ENCODE measurements at places on chromosomes 3 and 15.
A peak's percentile ranks its signal among the peaks of the same experiment; 100 is the strongest.

DNA sequence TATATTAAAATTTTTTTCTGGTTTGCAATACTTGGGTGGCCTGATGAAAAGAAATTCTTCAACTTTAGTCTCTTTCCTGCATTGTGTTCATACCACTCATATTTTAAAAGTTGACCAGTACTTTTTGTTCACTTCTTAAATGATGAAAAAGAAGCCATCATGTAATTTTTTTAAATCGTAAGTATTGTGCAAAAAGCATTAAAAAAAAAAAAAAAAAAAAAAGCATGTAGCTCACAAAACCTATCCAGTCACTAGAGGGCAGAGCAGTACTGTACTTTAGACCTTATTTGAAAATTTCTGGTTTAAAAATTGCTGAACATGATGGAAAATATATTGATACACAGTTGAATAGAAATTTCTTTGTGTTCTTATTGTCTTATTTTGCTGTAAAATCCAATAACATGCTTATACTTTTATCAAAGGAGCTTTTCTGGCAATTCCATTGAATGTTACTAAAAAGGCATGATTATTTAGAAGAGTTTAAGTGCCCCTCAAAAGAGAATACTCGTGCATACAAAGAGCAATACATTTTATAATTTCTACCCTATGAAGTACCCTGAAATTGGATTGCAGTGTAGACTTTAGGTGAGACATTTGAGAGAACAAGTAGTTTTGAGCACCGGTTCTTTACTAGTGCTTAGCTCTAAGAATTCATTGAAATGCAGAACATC, 137.7 kb downstream of the BBX start:
- DNase-seq: peak; percentile 56

DNA sequence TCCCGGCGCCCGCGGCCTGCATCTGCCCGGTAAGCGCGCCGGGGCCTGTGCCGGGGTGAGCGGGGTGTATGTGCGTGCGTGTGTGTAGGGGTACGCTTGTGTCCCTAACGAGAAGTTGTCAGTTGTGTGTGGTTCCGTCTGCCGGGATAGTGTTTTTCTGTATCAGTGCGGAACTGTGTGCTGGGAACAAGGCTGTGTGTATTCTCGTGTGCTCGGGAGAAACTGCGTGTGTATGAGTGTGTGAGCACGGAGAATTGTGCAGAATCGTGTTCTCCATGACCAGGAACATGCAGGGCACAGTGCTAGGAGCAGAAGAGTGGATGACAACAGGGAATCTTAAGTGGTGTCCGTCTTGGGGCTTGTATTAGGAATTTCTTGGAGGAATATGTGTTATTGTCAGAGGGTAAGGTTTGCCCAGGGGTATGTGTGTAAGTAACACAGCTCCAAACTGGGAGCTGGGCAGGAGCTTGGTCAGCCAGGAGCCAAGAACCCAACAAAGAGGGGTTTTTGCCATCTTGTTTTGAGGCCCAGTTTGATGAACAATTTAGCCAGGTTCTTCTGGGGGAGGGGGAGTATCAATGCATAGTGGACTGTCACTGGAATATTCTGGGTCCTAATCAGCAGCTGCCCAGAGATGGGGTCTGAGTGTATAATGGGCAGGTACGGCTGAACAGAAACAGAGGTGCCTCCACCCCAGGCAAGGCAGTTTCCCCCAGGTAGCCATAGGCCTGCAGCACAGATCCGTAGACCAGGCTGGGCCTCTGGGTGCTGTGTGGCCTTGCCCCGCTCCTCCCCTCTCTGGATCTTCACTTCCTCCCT, 2.1 kb downstream of the ISL2 start:
- no peak for DNase-seq

DNA sequence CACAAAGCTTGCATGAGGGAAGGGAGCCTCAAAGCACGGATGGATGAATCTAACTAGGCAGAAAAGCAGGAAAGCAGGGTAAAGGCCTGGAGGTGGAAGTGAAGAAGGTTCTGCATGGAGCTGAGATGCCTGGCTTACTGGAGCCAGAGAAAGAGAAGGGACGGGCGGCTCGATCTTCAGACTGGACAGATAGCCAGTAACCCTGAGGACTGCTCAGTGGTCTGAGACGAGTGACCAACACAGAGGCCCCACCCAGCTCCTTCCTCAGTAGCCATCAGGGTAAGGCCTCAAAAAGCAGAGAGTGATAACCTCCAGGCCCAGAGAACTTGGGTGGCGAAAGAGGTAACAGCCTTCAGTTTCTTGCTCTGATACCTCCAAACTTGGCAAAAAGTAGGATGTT, 6.4 kb downstream of the CLN6 start:
- no peak for DNase-seq

GRCh38 chr3:25657293-25657692, 7.4 kb downstream of the TOP2B start:
- DNase-seq: no peak

DNA sequence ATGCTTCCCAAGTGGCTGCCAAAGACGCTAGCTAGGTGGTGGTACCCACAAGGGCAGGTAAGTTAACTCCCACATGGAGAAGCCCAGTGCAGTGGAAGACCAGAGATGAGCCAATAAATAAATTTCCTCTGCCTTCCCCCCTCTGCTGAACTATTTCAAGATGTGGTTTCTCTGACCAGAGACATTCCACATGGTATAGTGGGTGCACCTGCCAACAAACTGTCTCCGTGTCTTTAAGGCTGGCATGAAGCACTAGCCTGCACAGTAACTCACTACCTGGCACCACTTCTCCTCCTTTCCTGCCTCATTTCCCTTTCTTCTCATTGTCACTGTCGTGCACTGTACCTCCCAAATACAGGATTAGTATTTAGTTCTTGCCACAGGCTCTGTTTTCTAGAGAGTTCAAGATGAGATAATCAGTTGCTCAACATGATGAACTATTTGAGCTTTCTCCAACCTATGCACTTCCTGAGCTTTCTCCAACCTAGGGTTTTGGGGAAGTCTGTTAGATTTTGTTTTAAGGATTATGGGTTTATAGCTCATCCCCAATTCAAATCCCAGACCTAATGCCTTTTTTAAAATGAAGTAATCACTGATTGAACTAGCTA, 8.4 kb upstream of the CRTAP start:
- no peak for DNase-seq

DNA sequence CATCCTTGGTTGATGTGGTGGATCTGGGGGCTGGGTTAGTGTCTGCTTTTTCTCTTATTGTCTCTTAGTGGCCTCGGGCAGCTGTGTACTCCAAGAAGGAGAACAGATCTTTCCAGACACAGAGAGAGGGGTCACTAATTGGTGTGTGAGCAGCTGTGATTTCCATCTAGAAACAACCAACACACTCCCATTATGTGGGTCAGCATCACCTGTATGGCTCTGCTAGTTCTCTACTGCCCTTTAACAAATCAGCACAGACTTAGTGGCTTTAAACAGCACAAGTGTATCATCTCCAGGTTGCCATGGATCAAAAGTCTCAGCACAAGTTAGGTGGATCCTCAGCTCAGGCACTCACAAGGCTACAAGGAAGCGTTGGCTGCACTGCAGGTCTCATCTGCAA, 156.8 kb downstream of the LRTM1 start:
- no peak for DNase-seq

GRCh38 chr3:106877627-106878026, 499.6 kb upstream of the CCDC54 start:
- no peak for DNase-seq

GRCh38 chr3:146468234-146468633, 1.1 kb downstream of the PLSCR2 start:
- DNase-seq: no peak

GRCh38 chr15:80778964-80779657, at the start of gene CEMIP:
Gene CEMIP, plus strand, starts transcription at chr15:80779370. Its CDS starts 94,510 bp downstream, at chr15:80873880.
- peak; percentile 36 for DNase-seq

DNA sequence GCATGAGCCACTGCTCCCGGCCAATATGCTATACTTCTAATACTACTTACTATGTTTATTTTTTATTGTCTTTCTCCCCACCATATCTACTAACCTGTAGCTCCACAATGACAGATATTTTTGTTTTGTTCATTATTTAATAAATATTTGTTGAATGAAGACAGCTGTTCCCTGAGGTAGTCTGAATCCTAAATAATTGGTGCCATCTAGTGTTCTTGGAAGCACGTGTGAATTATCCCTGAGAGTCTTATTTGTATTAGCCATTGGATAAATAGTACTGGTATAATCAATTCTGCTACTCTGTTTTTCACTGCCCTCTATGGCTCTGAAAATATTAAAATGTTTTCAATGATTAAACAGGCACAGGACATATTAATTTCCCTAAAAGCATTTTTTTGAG, 5.6 kb upstream of the APPL1 start:
- DNase-seq: peak; percentile 14

GRCh38 chr3:161474139-161474538, 22.5 kb upstream of the OTOL1 start:
- no peak for DNase-seq

GRCh38 chr3:25527801-25528200, 99.7 kb downstream of the RARB start:
- DNase-seq: no peak

DNA sequence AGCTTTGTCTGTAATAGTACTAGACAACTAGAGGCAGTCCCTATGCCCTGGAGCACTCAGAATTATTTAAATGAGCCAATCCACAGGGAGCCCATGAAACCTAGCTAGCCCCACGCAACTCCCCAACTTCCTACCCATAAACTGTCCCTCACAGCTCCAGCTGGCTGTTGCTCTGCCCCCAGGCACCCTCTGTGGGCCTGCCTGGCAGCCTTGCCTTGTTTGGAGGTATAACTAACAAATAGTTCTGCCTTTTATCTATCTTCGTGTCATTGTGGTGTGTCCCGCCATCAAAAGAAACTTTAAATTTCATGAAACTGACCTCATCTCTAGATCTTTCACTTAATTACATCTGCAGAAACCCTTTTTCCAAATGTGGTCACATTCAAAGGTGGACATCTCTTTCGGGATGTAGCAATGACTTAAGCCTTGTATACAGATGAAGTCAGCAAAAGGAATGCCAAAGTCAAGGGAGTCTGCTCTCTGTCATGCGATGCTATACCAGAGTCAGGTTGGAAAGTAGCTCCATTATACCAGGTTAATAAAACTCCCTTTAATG, 1.8 kb upstream of the RTP3 start:
- no peak for DNase-seq

- no peak for DNase-seq
Observed at GRCh38 chr3:89682556-89682955, 575.1 kb downstream of the EPHA3 start.

GRCh38 chr3:129001806-129002572, 885 bp downstream of the EFCC1 start:
- no peak for DNase-seq

DNA sequence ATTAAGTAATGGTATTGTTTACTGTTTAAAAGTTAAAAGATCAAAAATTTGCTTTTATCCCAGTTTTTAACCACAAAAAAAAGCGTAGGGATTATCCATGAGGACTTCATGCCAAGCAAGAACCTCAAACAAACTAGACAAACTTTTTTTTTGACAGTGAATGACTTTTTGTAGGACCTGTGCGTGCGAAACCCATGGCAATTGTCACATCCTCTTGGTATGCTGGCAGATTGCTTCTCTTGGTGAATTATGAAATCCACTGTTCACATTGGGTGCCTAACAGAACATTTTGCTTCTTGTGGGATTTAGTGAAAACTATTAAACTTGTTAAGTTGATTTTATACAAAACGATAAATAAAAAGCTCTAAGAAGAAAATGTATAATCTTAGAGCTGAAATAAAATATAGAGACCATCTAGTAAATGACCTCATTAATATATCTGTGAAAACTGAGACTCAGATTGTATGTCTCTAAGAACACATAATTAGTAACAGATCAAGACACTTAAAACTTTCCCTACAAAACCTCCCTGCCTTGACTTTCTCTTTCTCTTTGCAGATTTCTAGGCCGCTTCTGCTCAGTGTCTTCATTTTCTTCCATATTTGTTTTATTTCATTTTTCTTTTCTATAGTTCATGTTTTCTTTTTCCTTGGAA, 87.3 kb upstream of the CGNL1 start:
- DNase-seq: no peak

DNA sequence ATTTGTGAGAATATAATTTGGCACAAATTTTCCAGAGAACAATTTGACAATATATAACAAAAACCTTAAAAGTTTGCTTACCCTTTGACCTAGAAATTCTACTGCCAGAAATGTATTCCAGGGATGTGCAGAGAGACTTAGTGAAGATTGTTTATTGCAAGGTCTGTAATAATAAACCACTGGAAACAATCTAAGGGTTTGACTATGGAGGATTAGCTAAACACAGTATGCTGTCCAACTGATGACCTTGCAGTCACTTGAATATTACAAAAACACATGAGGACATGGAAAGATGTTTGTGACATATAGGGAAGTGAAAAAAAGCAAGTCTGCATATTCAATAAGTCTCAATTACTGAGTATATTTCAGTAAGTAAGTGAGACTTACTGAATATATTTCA, 48.1 kb upstream of the CDV3 start:
- DNase-seq: no peak

- peak; percentile 11 for DNase-seq
Observed at GRCh38 chr3:11290743-11291680, 18.8 kb downstream of the ATG7 start.

- DNase-seq: no peak
Observed at GRCh38 chr3:37255990-37256308, 81.6 kb upstream of the LRRFIP2 start.

DNA sequence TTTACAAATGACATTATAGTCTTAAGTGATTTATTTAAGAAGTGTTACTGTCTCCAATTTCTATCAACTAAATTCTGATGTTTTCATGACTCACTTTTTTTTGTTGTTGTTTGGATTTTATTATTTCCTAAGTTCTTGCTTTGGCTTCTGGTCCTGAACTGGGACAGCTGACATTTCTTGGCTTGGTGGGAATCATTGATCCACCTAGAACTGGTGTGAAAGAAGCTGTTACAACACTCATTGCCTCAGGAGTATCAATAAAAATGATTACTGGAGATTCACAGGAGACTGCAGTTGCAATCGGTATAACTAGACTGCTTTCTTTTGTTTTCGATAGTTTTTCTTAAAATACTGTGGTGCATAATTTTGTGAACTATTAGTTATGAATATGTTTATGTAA, 47.5 kb downstream of the ASTE1 start:
- no peak for DNase-seq

DNA sequence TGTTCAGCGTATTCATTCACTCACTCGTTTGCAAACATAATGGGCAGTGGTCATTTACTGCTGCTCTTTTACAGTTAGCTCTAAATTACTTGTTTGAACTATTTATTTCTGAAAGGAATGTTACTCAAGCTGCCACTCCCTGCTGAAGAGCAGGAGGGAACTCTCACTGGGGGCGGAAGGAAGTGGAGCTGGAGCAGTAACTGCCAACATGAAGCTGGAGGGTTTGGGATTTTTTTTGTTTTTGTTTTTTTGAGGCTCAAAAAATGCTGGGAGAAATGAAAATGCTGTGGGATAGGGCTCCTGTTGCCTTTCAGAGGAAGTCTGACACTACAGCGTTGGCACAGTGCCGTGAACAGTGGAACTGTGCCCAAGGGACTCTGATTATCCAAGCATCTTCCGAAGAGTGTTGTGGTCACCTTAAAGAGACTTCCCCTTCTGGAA, 44.1 kb downstream of the SENP2 start:
- DNase-seq: no peak

DNA sequence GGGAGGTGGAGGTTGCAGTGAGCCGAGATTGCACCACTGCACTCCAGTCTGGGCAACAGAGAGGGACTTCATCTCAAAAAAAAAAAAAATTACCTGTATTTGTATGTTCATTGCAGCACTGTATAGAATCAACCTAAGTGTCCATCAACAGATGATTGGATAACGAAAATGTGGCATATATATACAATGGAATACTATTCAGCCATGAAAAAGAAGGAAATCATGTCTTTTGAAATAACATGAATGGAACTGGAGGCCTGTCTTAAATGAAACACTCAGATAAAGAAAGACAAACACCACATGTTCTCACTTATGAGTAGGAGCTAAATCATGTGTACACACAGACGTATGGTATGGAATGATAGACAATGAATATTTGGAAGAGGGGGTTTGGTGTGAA, 59.4 kb upstream of the MEF2A start:
- no peak for DNase-seq
